T-helper 2 cell treated with Interferon-gamma antibody and Interleukin-4, amounts not matched to agents 5 μg/mL and 100 μg/mL, for 36 hours (primary cell): ENCODE measurements at places on chromosomes 1 and 21.

DNA sequence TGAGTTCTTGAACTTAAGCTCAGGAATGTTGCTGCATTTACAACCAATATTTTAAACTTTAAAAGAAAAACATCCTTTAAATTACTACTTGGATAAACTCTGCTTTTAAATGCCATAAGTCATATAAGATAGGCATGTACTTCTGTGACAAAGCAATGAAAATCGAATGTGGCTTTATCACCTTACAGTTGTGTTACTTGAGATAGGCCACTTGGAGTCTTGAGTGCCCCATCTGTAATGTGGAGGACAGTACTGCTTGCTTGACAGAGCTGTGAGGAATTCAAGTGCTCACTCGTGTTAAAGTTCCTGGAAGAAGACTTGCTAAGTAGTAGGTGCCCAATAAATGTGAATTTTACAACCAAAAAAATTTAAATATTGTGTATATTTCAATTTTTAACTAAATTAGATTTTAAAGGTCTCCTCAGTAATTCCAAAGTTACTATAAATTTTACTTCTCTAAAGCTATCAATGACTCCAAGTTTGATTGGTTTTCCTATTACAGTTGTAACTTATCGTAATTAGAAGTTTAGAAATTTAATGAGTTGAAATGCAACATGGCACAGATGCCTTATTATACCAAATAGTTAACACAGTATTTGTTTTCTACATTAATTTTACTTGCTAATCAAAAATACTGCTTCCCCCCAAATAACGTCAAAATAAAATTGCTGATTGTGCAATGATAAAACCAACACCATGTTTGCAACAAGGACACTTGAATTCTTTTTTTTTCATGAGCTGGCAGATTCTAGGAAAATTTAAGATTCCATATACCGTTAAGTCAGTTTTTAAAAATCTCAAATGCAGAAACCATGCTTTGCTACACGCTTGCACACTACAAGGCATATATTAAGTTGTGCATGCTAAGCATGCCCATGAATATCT, 21.8 kb downstream of the PSMB2 start:
- no peak for DNase-seq

DNA sequence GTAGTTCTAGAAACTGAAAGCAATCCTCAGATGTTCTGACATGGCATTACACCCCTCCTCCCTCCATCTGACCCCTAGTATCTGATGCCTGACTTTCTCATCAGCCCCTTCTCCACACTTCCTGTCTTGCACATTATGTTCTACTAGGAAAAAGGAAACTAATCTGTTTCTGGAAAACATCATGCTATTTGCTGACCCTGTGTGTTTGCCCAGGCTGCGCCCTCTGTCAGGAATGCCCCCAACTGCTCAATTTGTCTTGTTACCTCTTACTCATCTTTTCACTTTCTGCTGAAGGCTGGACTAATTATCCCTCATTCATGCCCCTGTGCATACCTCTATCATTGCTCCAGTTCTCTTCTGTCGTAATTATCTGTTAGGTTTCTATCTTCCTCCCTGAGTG, 37.5 kb upstream of the DAB1 start:
- no peak for DNase-seq

DNA sequence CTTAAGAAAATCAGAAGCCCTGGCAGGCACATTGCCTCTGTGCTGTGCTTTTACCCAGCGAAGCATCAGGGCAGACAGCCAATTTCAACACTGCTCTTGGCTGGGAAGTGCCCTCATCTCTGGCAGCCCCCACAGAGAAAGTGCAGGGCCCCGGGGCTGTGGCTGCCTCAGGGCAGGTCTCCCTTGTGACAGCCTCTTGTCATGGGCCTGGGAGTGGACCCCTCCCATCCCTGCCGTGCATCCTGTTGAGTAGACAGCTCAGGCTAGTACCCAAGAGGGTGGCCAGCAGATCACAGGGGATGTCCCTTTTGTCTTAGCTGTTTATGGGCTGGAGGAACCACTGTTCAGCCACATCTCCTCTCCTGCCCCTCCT, 23.3 kb downstream of the TTC34 start:
- DNase-seq, result no peak

- no peak for DNase-seq
Observed at GRCh38 chr1:243946946-243947345, 96.9 kb upstream of the AKT3 start.

GRCh38 chr1:236078993-236079392, 14.1 kb upstream of the NID1 start:
- no peak for DNase-seq

- no peak for DNase-seq
Observed at GRCh38 chr1:81228926-81229325, 571.8 kb upstream of the ADGRL2 start.

- no peak for DNase-seq
Observed at GRCh38 chr1:117335376-117336086, 31.7 kb upstream of the MAN1A2 start.

DNA sequence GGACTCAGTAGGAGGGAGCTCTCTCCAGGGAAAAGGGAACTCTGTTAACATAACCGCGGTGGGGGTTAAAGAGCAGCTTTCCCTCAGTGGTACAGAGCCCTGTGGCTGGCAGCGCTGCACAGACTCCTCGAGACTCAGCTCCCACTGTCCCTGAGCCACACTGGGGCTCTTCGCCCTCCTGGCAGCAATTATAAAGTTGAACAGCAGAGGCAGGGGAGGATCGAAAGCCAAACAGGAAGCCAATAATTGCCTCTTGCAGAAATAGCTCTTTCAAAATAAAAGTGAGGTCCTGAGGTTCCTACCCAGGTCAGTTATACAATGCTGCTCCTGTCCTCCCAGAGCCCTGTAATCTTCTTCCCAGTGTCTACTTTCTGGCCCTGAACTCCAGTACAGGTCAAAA, 77.0 kb downstream of the FAM78B start:
- DNase-seq, result no peak

- no peak for DNase-seq
Observed at GRCh38 chr1:46816930-46817329, 18.1 kb downstream of the CYP4B1 start.

DNA sequence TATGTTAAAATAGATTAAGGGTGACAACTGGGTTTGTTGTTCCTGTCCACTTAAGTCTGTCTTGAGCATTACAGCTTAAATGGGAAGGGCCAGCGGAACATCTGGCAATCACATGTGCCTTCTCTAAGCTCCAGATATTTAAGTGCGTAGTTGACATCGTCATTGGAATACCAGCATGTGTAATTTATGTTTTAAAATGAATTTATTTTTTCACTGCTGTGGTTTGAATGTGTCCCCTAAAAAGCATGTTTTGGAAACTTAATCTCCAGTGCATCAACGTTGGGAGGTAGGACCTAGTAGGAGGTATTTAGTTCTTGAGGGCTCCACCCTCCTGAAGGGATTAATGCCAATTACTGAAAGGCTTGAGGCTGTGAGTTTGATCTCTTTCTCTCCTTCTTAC, 13.4 kb downstream of the ZCCHC17 start:
- no peak for DNase-seq

GRCh38 chr1:210252621-210253051, 20.0 kb downstream of the SERTAD4 start:
- DNase-seq, result no peak

GRCh38 chr1:182114627-182115023, 53.1 kb upstream of the ZNF648 start:
- DNase-seq, result no peak

DNA sequence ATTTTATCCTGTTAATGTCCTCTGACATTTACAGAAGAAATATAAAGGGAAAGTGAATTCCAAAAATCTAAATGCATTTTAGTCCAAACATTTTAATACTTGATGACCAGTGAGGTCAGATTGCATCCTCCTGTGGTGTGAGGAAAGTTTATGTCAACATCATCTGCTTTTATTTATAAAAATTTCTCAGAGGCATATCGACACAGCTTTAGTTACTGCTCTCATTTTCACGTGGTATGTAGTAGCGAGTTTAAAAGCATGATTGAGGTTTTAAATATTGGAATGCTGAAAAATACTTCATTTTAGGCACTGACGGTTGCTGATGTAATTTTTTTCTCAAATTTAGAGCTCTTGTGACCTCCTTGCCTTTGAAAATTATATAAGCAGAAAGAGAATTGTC, 234.8 kb downstream of the HMCN1 start:
- DNase-seq, result no peak

GRCh38 chr1:9066945-9067807, 2.3 kb downstream of the SLC2A5 start:
- DNase-seq, result no peak

GRCh38 chr1:52503706-52504105, 49.2 kb downstream of the TUT4 start:
- DNase-seq, result no peak

- DNase-seq, result no peak
Observed at GRCh38 chr1:219331424-219331823, 157.7 kb downstream of the LYPLAL1 start.

DNA sequence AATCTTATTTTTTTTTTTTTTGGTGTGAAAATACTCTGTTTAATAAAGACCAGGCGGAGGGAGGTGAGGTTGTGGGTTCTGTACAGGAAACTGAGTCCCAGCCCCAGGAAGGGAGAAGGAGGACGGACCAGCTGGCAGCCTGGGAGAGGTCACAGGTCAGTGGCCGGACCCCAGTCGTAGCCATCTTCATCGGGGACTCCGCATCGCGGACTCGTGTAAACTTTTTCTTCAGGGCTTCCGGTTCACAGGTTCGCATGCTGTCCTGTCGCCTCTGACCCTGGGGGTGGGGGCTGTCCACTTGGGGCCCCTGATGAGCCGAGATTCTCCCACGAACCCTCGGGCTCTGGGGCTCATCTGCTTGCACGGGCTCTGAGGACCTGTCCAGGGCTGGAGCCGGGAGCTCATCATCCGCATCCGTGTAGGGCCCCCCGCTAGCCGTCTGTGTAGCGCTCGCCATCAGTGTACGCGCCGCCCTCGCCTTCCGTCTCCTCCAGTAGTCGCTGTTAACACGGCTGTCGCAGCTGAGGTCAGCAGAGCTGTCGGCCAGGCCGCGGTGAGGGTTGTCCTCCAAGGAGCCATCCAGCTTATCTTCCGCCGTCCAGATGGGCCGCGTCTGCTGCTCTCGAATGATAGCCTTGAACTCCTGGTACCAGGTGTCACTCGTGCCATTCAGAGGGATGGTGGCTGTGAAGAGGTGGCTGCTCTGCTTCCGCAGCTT, 975.7 kb upstream of the PRMT6 start:
- no peak for DNase-seq
